Effector memory CD4-positive, alpha-beta T cell (primary cell): ENCODE measurements at places on chromosomes 3 and 15.

DNA sequence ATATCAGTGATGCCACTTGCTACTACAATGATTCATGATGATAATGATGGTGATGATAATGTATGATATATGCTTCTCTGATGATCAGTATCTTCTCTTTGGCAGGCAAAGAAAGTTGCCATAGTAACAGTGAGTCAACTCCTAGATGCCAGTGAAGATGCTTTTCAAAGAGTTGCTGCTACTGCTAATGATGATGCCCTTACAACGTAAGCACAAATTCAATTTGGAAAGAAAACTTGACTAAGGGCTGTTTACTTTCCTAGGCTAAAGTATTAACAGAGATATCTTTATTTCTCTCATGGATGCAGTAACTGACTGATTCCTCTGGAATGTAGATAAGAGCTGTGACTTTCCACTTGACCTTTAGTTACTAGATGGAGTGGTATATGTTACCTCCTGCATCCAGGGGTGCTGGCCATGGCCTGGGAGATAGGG lies 27.8 kb downstream of the ADGRG7 start:
- no peak for DNase-seq

DNA sequence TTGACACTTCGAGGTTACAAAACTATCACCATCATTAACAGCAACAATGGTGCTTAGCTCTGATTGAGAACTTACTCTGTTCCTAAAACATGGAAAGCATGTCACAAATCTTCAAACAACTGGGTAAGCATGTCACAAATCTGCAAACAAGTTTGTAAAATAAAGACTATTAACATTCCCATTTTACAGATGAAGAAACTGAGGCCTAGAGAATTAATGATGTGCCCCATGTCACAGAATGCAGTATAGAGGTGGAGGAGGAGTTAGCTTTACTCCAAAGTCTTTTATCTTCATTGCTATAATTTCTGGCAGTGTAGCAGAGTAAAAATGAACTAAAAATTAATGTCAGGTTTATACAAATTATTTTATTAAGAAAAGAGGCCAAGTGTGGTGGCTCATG lies 73.4 kb downstream of the NR2F2 start:
- DNase-seq = no peak

GRCh38 chr15:70048578-70049514 lies 48.9 kb downstream of the TLE3 start:
- no peak for DNase-seq

DNA sequence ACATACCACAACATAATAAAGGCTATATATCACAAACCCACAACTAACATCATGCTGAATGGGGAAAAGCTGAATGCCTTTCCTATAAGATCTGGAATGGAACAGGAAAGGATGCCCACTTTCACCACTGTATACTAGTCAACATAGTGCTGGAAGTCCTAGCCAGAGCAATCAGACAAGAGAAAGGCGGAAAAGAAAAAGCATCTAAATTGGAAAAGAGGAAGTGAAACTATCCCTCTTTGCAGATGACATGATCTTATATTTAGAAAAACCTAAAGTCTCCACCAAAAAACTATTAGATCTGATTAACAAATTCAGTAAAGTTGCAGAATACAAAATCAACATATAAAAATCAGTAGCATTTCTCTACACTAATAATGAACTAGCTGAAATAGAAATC lies 14.6 kb upstream of the PIK3CA start:
- DNase-seq = no peak

GRCh38 chr3:52353291-52353855 lies 37.3 kb downstream of the DNAH1 start:
- DNase-seq = no peak

DNA sequence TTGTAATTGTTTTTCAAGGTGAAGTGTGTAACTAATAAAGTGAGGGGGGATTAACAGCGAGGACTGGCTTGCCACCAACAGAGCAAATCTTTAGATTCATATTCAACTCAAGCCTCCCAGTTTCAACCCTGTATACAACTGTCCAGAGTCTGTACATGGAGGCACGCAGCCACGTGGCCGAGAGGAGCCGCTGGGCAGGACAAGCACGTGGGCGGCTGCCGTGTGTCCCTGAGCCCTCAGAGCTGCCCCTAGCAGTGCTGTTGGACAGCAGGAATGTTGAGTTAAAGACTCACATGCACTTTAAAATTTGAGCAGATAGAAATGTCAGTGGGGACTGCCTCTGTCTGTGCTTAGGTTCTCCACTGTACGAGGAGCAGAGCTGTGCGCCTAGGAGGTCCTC lies 29.4 kb downstream of the ASB7 start:
- DNase-seq = no peak

DNA sequence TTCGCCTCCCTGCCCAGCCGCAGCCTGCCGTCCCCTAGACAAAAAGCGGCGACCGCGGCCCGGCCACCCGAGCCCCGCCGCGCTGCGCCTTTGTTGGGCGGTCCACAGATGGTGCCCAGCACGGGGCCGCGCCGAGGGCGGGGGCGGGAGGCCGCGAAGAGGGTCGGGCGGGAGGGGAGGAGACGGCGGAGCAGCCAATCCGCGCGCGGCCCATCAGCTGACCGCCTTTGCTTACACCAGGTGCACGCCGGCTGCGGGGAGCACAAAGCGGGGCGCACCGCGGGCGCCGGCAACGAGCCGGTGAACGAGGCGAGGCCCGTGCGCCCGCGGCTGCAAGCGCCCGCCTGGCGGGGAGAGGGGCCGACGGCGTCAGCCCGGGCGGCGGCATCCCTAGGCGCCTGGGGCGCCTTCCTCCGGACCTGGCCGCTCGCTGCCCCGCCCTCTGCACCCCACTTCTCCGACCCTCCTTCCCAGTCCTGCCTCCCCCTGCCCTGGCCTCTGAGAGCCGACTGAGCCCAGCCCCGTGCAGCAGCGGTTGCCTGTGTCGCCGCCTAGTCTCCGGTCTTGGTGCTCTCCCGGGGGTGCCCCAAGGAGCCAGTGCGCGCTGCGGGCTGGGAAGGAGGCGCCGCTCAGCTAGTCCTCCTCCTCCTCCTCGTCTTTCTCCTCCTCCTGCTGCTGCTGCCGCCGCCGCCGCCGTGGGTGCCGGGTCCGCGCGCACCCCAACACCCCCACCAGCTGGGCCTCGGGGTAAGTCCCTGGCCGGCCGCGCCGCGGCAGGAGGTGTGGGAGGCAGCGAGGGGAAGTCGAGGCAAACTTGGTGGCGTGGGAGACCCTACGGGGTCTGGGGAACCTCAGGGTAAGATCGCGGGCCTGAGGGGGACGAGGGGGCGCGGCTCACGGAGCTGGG lies at the start of gene LRRN1:
Gene LRRN1, plus strand, starts transcription at position 259 of the 907 bp plus-strand sequence. CDS start 45,211 bp downstream, outside the sequence.
- no peak for DNase-seq

- DNase-seq = no peak
Observed at GRCh38 chr3:70518356-70518755, 205.9 kb upstream of the MDFIC2 start.

DNA sequence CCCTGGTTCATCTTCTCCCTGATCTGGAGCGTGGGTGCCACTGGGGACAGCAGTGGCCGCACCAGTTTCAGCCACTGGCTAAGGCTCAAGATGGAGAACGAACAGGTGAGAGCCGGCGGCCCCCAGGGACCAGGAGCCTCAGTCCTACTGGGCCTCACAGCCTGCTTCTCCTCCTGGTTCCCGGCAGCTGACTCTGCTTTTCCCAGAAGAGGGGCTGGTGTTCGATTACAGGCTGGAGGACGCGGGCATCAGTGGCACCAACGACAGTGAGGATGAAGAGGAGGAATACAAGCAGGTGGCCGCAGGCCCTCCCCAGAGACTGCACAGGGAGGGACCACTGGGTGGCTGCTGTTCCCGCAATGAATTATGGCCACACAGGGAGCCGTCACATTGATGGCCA lies 54.4 kb downstream of the DNAH1 start:
- no peak for DNase-seq
